ENCODE measurements at places on chromosomes 2 and 18.
A peak's percentile ranks its signal among the peaks of the same experiment; 100 is the strongest.

DNA sequence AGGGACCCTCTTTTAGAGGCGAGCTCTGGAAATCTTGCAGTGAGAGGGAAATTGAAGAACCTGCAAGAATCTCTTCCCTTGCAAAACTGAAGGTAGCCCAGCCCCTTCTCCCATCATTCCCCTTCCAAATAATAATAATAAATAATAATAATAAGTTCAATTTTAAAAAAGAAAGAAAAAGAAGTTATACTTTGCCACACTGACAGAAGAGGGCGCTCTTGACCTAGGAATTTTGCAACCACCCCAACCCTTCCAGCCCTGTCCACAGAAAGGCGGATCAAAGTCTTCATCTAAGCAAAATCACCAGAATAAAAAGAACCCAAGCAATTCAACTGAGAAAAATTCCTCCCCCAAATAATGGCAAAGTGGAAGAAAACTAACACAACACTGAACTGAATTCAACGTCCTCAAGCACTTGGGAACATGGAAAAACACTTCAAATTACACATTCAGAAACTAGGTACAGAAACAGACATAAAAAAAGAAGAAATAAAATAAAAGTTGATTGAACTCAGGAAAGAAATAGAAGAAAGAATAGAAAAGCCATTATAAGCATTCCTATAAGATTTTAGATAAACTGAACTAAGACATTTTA is 98.9 kb upstream of the GLS start:
- DNase-seq, result peak; percentile 70
- H3K4me1 ChIP-seq, result peaks cover 3% of the 10 kb centered on the region
- no peak overlapping the region for H3K4me3 ChIP-seq
- H3K36me3 ChIP-seq, result no peaks in the 10 kb centered on the region

DNA sequence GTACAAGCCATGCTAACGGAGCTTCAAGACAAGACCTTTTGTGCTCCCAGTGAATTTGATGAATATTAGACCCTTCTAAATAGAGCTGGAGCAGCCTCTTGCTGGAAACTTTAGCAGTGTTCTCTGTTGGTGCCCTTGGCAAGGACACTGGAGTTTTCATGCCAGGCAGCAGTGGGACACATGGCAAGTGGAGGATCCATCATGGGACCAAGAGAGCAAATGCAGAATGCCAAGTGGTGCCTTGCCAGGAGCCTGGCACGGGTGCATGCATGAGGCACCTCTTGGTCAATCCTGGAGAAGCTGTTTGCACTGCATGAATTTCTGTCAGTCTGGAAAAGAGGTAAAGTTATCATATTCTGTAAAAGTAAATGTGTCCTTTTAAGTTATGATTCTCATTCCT is 59.1 kb downstream of the NETO1 start:
- no peak overlapping the region for H3K4me3 ChIP-seq
- H3K4me1 ChIP-seq, result no peaks in the 10 kb centered on the region
- H3K27me3 ChIP-seq, result no peaks in the 10 kb centered on the region
- no peaks in the 10 kb centered on the region for H3K36me3 ChIP-seq
- H3K27ac ChIP-seq, result no peak overlapping the region

DNA sequence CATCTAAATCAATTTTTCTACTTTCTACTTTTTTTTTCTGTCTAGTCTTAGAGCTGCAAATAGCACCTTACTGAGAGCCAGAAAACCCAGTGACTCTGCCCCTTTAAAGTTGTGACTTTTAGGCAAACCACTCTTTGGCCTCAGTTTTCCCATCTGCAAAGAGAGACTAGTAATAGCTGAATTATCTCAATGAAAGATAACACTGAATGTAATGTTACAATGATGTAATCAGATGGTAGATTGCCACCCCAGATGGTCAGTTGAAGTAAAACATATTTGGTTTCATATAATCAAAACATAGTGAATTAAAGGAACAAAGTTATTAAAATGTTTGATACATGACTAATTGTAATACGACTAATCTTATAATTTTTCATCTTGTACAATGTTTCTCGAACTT is 5.0 kb upstream of the APCDD1 start:
- H3K4me3 ChIP-seq, result no peak overlapping the region
- DNase-seq, result no peak
- H3K27ac ChIP-seq, result no peak overlapping the region

DNA sequence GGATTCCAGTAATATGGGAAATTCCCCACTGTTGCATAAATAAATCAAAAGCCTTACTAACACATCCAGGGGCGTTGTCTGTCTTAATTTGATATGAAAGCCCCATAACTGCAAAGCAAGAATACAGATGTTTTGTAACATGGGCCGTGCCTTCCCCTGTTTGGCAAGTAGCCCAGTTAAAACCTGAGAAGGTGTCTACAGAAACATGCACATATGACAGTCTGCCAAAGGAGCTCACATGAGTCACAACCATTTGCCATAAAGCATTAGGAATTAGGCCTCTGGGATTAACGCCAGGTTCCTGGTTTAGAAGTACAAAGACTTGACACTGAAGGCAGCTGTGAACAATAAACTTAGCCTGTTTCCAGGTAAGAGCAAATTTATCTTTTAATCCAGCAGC is 43.1 kb upstream of the LONRF2 start:
- peaks cover 8% of the 10 kb centered on the region for H3K27me3 ChIP-seq
- DNase-seq, result no peak
- peaks cover 5% of the 10 kb centered on the region for H3K4me1 ChIP-seq
- H3K27ac ChIP-seq, result no peak overlapping the region

DNA sequence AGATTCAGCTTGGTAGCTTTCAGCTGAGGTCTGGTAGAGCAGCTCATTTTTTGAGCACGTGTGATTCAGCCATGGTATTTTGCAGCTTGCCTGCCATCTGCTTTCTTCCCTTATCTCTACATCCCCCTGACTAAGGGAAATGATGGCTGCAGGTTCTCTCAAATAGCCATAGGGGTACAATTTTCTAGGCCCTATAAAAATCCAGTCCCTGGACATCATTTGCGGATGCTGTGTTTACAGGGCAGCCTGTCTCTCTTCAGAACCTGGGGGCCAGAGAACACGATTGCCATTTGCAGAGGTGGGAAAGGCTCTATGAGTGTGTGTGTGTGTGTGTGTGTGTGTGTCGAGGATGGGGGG is 442.7 kb upstream of the MEIS1 start:
- no peaks in the 10 kb centered on the region for H3K36me3 ChIP-seq
- H3K27me3 ChIP-seq, result no peaks in the 10 kb centered on the region
- H3K4me3 ChIP-seq, result no peak overlapping the region
- no peak for DNase-seq

- peaks cover 67% of the 10 kb centered on the region for H3K4me1 ChIP-seq
- peak overlapping the region; percentile 70 for H3K4me3 ChIP-seq
- DNase-seq, result no peak
- H3K27ac ChIP-seq, result peak overlapping the region; percentile 96
- peaks cover 30% of the 10 kb centered on the region for H3K36me3 ChIP-seq
- no peaks in the 10 kb centered on the region for H3K27me3 ChIP-seq
Measured at GRCh38 chr18:58657494-58657893, 13.8 kb upstream of the MALT1 start.

DNA sequence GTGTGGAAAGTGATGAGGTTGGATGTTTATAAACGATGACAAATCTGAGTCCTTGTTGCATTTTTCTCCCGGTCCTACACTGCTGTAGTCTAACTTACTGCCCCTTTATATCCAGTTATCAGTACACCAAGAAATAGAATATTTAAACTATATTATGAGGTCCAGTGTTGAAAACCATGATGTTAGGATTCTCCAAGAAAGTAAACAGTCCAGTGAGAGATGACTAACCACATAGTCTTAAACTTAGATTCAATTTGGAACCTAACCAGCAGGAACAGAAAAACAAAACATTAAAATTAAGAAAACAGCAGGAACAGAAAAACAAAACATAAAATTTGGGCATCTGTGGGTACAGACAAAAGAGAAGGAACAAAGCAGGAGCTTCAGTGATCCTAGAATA is 143.2 kb downstream of the TPGS2 start:
- no peak for DNase-seq
- no peak overlapping the region for H3K4me3 ChIP-seq
- no peaks in the 10 kb centered on the region for H3K4me1 ChIP-seq
- no peaks in the 10 kb centered on the region for H3K36me3 ChIP-seq
- H3K27me3 ChIP-seq, result peaks cover 4% of the 10 kb centered on the region
- no peak overlapping the region for H3K27ac ChIP-seq

- no peak overlapping the region for H3K4me3 ChIP-seq
- H3K4me1 ChIP-seq, result no peaks in the 10 kb centered on the region
- no peak for DNase-seq
- no peaks in the 10 kb centered on the region for H3K36me3 ChIP-seq
Measured at GRCh38 chr18:59498506-59499086, 139.5 kb upstream of the LMAN1 start.

- H3K4me3 ChIP-seq, result no peak overlapping the region
- DNase-seq, result no peak
- H3K36me3 ChIP-seq, result no peaks in the 10 kb centered on the region
- H3K27me3 ChIP-seq, result peaks cover 22% of the 10 kb centered on the region
- H3K27ac ChIP-seq, result no peak overlapping the region
- H3K4me1 ChIP-seq, result no peaks in the 10 kb centered on the region
Measured at GRCh38 chr2:25076749-25077148, 34.9 kb downstream of the EFR3B start.

DNA sequence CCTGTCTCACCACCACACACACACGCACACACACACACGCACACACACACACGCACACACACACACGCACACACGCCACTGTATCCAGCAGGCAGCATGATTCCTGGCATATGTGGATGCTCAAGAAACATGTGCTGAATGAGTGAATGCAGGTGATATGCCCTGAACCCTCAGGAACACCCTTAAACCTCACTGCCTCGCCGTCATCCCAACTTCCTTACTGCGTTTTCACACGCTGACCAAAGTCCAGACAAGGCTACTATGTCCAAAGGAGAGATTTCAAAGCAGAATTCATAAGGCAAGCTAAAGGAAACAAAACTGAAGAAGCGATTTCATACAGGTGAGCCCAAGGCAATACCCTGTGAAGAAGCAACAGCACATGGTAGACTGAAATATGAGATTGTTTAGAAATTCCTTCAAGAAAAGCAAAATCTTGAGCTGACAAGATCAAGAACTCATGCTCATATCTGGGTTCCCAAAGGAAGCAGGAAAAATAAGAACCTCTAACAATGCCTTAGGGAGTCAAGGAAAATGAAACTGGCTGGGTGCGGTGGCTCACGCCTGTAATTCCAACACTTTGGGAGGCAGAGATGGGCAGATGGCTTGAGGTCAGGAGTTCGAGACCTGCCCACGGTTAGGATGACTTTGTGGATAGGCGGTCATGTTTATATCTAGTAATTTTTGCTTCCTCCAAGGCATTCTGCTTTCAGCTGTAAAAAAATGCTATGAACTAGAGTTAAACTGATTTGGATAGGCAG is 69.1 kb downstream of the TNFRSF11A start:
- no peak overlapping the region for H3K4me3 ChIP-seq
- no peaks in the 10 kb centered on the region for H3K36me3 ChIP-seq
- DNase-seq, result no peak
- H3K27me3 ChIP-seq, result peaks cover 2% of the 10 kb centered on the region
- peaks cover 6% of the 10 kb centered on the region for H3K4me1 ChIP-seq
- no peak overlapping the region for H3K27ac ChIP-seq

- no peak overlapping the region for H3K4me3 ChIP-seq
- peaks cover 2% of the 10 kb centered on the region for H3K4me1 ChIP-seq
- no peaks in the 10 kb centered on the region for H3K36me3 ChIP-seq
- no peak for DNase-seq
Measured at GRCh38 chr2:68939962-68940361, 12.7 kb downstream of the GKN2 start.

- no peak overlapping the region for H3K4me3 ChIP-seq
- no peaks in the 10 kb centered on the region for H3K4me1 ChIP-seq
- no peaks in the 10 kb centered on the region for H3K36me3 ChIP-seq
Measured at GRCh38 chr2:173669888-173670287, 295.3 kb downstream of the SP3 start.

DNA sequence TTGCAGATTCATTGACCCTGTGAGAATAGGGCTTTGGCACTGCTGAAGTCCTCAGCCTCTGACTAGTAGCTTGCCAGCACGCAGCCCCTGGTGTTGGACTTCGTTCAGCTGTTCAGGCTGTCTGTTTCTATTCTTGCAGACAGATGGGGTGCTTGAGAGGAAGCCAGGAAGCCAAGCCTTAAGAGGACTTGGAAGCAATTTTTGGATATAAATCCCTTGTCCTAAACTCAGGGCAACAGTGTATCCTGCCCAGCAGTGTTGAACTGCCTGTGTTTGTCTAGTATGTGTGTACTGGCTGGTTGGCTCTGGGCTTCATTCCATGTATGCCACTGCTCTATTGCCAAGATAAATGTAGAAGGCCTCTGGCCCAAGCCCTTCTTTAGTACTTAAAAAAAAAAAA is 108.6 kb downstream of the COMMD1 start:
- no peak overlapping the region for H3K4me3 ChIP-seq
- H3K27ac ChIP-seq, result no peak overlapping the region
- H3K4me1 ChIP-seq, result peaks cover 4% of the 10 kb centered on the region
- peaks cover 1% of the 10 kb centered on the region for H3K36me3 ChIP-seq
- DNase-seq, result no peak

DNA sequence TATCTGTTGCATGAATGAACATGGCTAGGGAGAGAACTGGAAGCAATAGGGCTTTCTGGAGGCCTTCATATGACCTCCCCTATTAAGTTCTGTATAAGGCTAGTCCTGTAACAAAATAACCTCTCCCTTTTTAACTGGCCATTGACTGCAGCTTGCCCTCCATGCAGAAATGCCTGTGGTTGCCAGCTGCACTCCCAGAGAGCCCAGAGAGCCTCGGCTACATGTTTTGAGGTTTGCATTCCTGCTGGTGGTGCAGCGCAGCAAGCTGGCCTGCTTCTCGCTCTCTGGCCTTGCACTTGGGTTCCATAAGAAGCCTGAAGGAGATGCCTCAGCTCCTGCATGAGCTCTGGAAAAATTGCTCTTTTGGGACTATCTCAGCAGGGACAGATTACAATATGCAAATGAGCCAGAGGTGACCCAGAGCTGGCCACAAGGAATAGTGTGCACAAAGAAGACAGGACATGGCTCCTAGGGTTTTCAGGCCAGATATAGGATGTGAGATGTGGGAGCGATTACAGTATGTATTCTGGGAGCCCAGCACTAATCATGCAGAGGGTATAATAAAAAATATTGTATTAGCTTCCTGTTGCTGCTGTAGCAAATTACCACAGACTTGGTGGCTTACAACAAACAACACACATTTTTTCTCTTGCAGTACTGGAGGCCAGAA is 186.7 kb downstream of the INSIG2 start:
- no peak for DNase-seq
- H3K27me3 ChIP-seq, result peaks cover 6% of the 10 kb centered on the region
- no peaks in the 10 kb centered on the region for H3K4me1 ChIP-seq
- H3K4me3 ChIP-seq, result no peak overlapping the region
- no peaks in the 10 kb centered on the region for H3K36me3 ChIP-seq
